ENCODE measurements at places on chromosomes 1 and 21.

DNA sequence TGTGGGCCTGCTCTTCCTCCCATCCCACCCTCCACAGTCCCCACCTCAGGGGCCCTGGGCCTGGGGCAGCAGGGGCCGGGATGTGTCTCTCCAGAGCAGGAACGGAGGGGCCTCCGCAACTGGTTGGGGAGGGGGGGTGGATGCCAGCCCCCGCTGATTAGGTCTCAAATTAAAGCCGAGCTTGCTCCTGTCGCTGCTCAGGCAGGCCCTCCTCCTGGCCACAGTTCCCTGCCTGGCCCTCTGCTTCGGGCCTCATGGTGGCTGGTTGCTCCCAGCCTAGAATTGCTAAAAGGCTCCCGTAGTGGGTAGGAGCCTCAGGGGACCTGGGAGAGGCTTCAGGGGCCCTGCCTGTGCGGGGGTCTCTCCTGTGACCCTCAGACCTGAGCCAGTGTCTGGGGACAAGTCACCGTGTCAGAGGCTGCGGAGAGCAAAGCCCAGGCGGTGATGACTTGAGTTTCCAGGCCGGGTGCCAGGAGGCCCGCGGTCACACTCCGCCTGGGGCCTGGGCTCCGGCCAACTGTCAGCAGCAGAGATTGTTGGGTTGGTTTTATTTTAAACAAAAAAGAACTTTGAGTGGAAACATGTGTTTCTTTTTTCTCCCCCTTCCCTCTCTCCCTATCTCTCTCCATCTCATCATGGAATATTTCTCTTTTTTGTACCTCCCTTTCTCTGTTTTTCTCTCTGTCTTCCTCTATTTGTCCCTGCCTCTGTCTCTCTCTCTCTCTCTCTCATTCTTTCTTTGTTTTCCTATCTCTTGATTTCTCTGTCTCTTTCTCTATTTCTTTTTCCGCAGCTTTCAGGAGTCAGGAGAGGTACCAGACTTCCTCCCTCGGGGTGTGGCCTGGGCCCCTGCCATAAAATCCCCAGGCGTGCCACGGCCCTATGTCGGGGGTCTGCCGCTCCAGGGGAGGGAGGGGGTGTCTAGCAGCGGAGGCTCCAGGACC is 20.0 kb upstream of the EPHA2 start:
- DNase-seq: peak; percentile 48

DNA sequence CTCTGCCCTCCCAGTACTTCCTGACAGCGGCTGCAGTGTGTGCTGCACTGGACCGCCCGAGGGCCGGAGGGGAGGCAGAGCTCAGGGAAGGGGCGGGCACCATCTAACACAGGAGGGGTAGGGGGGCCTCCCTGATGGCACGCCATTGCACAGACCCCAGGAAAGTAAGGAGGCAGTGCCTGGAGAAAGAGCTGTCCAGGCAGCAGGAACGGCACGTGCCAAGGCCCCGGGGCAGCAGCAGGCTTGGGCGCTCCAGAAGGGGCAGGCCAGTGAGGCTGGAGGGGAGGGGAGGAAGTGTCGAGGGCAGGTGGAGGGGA is 110.7 kb downstream of the CRYAA start:
- DNase-seq: no peak

DNA sequence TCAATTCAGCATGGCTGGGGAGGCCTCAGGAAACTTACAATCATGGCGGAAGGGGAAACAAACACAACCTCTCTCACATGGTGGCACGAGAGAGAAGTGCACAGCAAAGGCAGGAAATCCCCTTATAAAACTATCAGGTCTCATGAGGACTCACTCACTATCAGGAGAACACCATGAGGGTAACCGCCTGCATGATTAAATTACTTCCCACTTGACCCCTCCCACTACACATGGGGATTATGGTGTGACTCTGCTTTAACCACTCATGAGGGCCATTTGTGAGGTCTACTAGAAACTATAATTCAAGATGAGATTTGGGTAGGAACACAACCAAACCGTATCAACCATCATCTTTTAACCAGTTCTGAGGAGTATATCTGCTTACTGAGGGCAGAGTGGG is 387.4 kb upstream of the NFIA start:
- DNase-seq: no peak

- DNase-seq: no peak
These were observed 221.3 kb downstream of the FOXD2 start for GRCh38 chr1:47659146-47659545.

- no peak for DNase-seq
These were observed 30.8 kb upstream of the ABCG1 start for GRCh38 chr21:42187976-42188653.

DNA sequence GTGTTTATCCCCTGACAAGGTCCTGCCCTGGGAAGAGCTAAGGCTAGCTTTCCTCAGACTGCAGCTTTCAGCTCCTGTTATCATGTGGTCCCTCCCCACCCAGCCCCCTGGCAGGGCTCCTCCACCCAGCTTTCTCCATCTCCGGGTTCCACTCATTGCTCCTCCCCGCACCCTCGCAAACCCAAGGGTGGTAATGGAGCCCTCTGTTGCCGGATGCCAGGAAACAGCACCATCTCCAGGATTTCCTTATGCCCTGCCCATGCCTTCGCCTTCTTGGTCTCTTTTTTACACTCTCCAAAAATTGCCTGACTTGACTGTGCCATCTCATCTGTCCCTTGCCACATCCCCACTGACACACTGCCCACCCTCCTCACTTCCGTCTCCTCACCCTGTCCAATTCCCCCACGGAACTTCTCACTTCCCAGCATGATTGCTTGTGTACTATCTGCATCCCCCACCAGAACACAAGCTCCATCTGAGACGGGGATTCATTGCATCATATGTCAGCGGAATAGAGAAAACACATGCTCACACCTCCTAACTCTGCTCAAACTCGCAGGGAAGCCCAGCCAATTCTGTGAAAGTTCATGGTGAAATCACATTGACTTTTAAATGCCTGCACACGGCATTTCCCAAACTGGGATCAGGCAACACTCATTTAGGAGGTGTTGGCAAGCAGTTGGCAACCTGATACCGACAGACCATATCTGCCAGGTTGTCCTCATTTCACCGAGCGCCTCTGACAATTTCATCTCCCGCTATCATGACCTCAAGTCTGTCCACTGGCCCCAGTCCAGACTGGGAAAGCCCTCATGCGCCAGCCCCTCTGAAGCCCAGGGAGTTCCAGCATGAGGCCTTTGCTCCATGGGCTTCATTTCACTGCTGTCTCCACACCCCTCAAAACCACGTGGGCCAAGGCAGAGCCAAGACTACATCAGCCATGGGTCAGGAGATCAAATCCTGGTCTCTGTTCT is 201.1 kb downstream of the MATN1 start:
- peak; percentile 79 for DNase-seq

GRCh38 chr1:88141499-88142074 is 542.5 kb upstream of the PKN2 start:
- peak; percentile 5 for DNase-seq

- DNase-seq: no peak
These were observed 77.5 kb downstream of the OMA1 start for GRCh38 chr1:58469016-58469415.

DNA sequence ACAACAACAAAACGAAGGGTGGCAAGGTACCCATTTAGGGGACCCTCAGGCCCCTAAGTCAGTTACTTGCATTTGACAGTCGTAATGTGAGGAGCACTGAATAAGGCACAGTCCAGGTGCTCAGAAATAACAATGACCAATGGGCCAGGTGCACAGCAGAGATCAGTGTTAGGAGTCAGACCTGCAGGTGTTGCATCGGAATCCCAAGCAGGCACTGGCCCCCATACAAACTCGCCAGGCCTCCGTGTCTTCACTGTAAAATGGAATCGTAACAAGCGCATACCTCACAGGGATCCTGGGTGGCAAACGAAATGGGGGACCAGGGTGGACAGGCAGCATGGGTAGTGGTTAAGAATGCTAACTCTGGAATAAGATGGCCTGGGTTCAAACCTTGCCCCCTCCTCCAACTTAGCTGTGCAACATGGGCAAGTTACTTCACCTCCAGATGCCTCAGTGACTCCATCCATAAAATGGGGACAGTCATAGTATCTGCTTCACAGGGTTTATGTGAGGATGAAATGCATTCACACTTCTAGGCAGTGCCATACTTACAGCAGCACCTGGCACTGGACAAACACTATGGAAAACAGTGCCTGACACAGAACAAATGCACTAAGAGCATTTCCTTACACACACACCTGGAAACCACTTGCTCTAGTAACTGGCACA is 20.2 kb downstream of the RCAN1 start:
- DNase-seq: peak; percentile 31
